ENCODE measurements at places on chromosomes 16 and 17. TPM values are rescaled to one million over a fixed set of nuclear protein-coding genes. Genes with fewer than 3 reads are reported as not detected.

DNA sequence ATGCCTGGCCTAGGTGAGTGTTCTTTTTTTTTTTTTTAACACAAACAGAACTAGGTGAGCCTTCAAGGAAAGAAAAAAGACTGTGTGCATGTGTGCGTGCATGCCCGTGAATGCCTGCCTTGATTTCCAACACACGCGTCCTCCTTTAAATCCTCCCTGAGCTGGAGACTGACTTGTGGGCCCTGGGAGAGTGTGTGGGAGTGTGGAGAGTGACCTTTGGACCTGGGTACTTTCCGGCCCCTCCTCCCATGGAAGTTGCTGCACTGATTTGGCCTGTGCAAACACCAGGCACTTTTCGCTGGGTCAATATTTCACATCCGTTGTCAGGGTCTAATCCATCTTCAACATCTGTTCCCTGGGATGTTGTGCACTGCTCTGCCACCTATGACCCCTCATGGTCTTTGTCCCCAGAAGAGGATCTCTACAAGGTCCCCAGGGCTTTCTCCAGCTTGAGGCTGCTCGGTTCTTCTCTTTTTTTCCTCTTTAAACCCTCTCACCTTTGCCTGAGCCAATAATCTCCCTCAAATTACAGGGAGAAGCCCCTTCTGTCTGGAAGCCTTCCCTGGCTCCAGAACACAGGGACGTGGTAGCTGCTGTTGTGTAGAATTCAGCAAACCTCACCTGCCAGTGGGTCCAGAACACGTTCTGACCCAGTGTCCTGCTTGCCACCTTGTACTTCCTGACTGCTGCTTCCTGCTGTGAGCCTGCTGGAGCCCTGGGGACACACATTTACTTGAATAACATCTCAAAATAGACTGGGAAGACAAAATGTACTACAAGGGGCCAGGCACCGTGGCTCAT lies 20.8 kb upstream of the ATP5MC1 start:
- no peak overlapping the region for H3K4me3 ChIP-seq
- ATAC-seq: peak; percentile 68
- peaks cover 2% of the 10 kb centered on the region for H3K36me3 ChIP-seq
- peaks cover 22% of the 10 kb centered on the region for H3K4me1 ChIP-seq
- H3K27me3 ChIP-seq: peaks cover 1% of the 10 kb centered on the region
- no peak overlapping the region for H3K27ac ChIP-seq

- ATAC-seq: no peak
- no peaks in the 10 kb centered on the region for H3K27me3 ChIP-seq
- no peaks in the 10 kb centered on the region for H3K4me1 ChIP-seq
- no peak overlapping the region for H3K27ac ChIP-seq
- no peaks in the 10 kb centered on the region for H3K36me3 ChIP-seq
- no peak overlapping the region for H3K4me3 ChIP-seq
Measured at GRCh38 chr17:5043524-5043923, 8.3 kb upstream of the SLC52A1 start.

DNA sequence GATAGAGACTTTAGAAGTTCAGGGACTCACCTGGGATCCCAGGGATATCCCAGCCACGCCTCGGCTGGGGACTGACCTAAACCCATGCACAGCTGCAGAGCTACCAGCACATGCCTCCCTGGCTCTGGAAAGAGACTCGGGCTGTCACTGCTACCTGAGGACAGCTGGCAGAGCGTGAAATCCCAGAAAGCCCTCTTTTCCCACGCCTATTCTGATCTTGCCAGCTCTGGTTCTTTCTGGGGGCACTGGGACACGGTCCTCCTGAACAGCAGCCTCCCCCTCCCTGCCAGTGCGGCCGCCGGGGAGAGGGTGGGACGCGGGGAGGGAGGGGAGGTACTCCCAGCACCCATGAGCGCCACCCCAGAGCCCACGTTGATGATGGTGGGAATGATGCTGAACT lies 10.8 kb downstream of the P2RX5 start:
- no peak overlapping the region for H3K27ac ChIP-seq
- ATAC-seq: no peak

DNA sequence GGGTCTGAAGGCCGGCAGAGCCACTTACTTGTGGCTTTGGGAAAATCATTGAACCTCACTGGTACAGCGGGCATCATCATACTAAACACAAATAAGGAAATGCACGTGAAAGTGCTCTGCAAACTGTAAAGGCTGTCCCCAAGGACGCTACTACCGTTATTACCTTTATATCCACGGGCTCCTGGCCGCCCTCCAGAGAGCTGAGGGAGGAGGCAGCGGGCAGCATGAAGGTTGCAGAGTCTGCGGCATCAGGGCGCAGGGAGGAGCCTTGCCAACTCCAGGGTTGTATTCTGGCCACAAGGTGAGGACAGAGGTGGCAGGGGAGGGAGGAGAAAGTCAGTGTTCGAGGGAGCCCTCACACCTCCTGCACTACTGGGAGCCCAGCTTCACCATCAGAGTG lies 68.3 kb upstream of the GCSH start:
- no peaks in the 10 kb centered on the region for H3K27me3 ChIP-seq
- no peaks in the 10 kb centered on the region for H3K4me1 ChIP-seq
- no peak for ATAC-seq
- H3K4me3 ChIP-seq: no peak overlapping the region

GRCh38 chr17:47847341-47848197 lies 3.4 kb downstream of the SP6 start:
- peaks cover 80% of the 10 kb centered on the region for H3K27me3 ChIP-seq
- peaks cover 46% of the 10 kb centered on the region for H3K4me1 ChIP-seq
- H3K4me3 ChIP-seq: no peak overlapping the region
- ATAC-seq: no peak

DNA sequence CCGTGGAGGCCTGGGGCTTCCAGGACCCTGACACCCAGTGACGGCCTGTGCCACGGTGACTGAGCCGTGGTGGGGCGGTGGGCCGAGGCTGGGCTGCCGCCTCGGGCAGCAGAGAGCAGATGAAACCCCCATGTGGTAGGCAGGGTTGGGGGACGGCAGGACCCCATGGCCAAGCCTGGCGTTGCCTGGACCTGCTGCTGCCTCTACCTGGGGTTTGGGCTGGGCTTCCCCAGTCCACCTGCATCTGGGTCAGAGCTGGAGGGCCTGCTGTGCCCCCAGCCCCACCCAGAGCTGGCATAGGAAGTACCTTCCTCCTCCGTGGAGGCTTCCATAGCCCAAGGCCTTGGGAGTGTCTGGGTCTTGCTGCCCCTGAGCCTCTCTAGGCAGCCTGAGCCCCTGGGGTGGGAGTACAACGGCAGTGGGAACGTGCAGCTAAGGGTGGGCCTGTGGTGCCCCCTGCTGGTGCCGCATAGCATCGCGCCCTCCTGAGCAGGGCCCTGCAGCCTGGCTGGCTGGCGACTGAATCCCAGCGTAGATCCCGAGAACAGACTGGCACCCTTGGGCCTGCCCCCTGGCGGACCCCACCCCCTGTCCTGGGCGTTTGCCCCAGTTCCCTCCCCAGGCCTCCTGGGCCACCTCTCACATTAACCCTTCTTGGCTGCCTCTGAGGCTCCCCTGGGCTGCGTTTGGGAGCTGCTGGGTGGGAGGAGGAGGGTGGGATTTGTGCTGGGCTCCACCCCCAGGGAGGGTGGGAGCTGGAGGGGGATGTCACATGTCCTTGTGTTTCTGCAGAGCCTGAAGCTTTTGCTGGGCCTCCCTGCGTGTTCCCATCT lies 12.6 kb upstream of the ATP6V0C start:
- no peaks in the 10 kb centered on the region for H3K27me3 ChIP-seq
- H3K36me3 ChIP-seq: peaks cover 42% of the 10 kb centered on the region
- peak; percentile 92 for ATAC-seq
- H3K4me1 ChIP-seq: peaks cover 26% of the 10 kb centered on the region

DNA sequence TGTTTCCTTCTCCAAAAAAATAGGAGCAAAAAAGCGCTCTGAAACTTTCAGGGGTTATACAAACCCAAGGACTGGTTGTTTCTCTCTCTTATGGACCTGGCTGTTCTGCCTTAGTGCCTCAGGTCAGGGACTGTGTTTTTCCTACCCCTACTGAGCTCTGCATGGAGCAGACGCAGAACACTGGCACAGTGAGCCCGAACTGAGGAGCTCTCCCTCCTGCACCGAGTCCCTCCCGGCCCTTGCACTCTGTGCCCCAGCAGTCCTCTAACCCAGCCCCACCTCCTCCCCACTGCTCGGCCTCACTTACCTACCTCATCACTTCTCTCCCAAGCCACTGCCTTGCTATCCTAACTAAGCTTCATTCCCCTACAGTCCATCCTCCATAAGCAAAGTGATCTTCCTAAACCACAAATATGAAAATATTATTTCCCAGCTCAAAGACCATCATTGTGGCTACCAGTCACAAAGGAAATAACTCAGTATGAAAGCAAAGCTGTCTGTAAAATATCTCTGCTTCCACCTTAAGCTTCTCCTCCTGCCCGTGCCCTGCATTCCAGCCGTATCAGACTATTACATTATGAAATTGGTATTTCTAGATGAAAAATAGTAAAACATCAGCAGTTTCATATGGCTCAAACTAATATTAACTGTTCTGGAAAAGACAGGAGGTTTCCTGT lies 13.6 kb downstream of the MEIOB start:
- H3K4me1 ChIP-seq: no peaks in the 10 kb centered on the region
- H3K27ac ChIP-seq: no peak overlapping the region
- no peak overlapping the region for H3K4me3 ChIP-seq
- peaks cover 69% of the 10 kb centered on the region for H3K27me3 ChIP-seq
- ATAC-seq: no peak

DNA sequence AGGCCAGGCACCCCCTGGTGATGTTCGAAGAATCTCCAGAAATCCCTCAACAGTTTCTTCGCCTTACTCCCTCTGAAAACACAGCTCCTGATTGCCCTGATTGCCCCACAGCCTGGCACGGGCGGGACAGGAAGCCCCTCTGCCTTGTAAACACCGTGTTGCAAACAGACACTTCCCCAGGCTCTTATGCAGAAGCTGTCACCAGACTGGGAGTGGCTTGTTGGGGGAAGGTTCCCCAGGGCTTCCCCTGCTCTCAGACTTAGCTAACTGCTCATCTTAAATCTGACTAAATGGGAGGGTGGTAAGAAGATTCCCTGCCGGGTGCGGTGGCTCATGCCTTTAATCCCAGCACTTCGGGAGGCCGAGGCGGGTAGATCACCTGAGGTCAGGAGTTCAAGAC lies 11.2 kb downstream of the PIK3R5 start:
- peak; percentile 61 for ATAC-seq
- H3K4me1 ChIP-seq: no peaks in the 10 kb centered on the region
- no peaks in the 10 kb centered on the region for H3K36me3 ChIP-seq
- H3K4me3 ChIP-seq: no peak overlapping the region
- H3K27me3 ChIP-seq: peaks cover 13% of the 10 kb centered on the region

DNA sequence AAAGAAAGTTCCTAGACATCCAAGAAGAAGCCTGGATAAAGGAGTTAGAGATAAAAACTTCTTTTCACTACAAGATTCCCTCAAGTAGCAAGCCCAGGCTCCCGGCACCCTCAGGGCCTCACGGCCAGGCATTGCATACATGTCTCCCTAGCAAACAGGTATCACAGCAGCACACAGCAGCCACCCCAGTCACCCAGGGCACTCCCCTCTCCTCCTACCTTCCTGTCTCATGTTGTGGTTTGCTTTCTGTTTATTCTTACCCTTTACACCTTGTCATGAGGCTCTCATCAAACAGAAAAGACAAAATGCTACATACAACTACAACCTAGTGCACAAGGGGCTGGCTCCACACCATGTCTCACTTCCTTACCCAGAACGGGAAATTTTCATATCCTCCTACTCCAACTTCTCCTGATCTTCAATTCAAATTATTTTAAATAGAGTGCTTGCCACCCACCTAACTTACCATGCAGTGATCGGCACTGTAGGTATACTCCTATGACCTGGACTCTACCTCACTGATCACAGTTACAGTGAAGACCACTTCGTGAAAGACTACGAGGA lies 42.7 kb downstream of the XPO6 start:
- peaks cover 7% of the 10 kb centered on the region for H3K4me1 ChIP-seq
- H3K27ac ChIP-seq: no peak overlapping the region
- H3K36me3 ChIP-seq: no peaks in the 10 kb centered on the region
- no peak overlapping the region for H3K4me3 ChIP-seq

- no peak overlapping the region for H3K4me3 ChIP-seq
- no peaks in the 10 kb centered on the region for H3K4me1 ChIP-seq
- no peaks in the 10 kb centered on the region for H3K27me3 ChIP-seq
- H3K36me3 ChIP-seq: no peaks in the 10 kb centered on the region
- no peak for ATAC-seq
- H3K27ac ChIP-seq: no peak overlapping the region
Measured at GRCh38 chr16:9225527-9226316, 134.3 kb downstream of the HAPSTR1 start.

DNA sequence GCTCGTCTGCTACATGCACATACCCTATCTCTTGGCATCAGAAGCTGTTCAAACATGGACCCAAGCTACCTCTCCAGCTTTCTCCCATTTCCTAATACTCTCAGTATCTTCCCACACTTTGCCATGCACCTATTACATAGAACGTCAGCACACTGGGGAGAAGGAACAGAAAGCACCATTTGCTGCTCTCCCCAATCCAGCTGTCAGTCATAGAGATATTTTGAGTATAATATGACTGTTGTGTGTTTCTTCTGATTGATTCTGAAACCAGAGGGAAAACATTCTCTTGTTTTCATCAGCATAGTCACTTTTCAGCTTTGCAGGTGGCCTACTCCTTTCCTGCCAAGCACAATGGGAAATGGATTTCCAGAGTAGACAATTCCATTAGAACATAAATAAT lies 107.1 kb downstream of the ADAMTS18 start:
- no peak overlapping the region for H3K27ac ChIP-seq
- no peaks in the 10 kb centered on the region for H3K36me3 ChIP-seq
- ATAC-seq: no peak

DNA sequence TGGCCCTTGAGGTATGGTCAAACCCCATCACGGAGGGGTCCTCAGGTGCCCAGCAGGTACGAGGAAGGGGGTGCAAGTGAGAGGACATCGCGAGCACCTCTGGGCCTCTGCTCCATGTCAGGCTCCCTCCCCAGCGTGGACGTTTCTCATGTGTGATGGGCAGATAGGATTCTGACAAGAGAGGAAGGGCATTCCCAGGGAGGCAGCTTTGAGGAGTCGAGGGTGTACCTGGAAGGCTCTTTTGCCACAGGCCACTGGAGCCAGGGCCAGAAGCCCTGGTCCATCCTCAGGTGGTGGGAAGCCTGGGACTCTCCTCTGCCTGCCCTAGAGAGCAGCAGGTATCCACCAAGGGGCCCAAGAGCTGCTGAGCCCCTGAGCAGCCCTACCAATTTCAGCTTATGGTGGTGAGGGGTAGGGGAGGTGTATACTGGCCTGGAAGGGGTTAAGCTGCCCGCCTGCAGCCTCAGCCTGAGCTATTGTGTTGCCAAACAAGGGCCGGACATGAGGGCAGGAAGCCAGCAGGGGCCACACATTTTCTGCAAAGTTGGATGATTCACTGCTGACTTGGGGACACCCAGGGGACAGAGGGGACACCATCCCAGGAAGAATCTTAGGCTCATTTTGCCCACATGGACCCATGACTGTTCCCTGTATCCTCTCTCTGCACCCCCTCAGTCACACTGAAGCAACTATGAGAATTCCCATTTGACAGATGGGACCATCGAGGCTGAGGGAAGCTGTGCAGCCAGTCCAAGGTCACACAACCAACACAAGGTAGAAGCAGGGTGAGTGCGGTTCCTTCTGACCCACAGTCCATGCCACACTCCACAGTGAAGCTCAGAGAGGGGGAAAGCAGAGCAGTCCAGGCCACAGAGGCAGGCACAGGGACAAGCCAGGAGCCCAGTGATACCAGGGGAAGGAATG lies 1.7 kb downstream of the CDH5 start:
- peak overlapping the region; percentile 48 for H3K4me3 ChIP-seq
- H3K27ac ChIP-seq: peak overlapping the region; percentile 79
- peaks cover 28% of the 10 kb centered on the region for H3K4me1 ChIP-seq
- H3K27me3 ChIP-seq: no peaks in the 10 kb centered on the region
- no peak for ATAC-seq

The BCKDK gene
- total RNA-seq: 42.6 TPM

The GP2 gene
- total RNA-seq: not detected

The HBM gene
- total RNA-seq: not detected

The KRT26 gene
- total RNA-seq: not detected

The CES5A gene
- not detected for total RNA-seq

The TBC1D3C gene
- total RNA-seq: not detected

The MARVELD3 gene
- 1.4 TPM for total RNA-seq

The TLCD3B gene
- total RNA-seq: not detected

The DHRS7B gene
- total RNA-seq: 31.4 TPM

The ZG16B gene
- total RNA-seq: not detected

Measured in gastroesophageal sphincter (tissue), 4 donors.